Bladder microvascular endothelial cell (primary cell): ENCODE measurements at places on chromosomes 1 and 21. TPM values are rescaled to one million over a fixed set of nuclear protein-coding genes. Genes with fewer than 3 reads are reported as not detected.

Gene NMNAT2
- total RNA-seq: 0.32 and 0.82 TPM in 2 replicates

Gene CD2
- total RNA-seq: not detected in 2 replicates

Gene HSPA6
- under 0.01 and 0.38 TPM in 2 replicates for total RNA-seq

Gene EXO1
- 7.6 and 9.4 TPM in 2 replicates for total RNA-seq

Gene GBP2
- 53.6 and 75.8 TPM in 2 replicates for total RNA-seq

Gene LCE1B
- total RNA-seq: not detected in 2 replicates

Gene CXADR
- total RNA-seq: 1.3 and 76.5 TPM in 2 replicates

Gene SEC22B
- 13.9 and 22.3 TPM in 2 replicates for total RNA-seq

Gene FMO2
- 0.13 and 0.32 TPM in 2 replicates for total RNA-seq

Gene ASPM
- total RNA-seq: 17.7 and 26.7 TPM in 2 replicates

Gene SERPINC1
- not detected in 2 replicates for total RNA-seq

Gene S100A14
- not detected in 2 replicates for total RNA-seq

Gene CLDN17
- not detected in 2 replicates for total RNA-seq

Gene SRSF11
- 74.8 and 171 TPM in 2 replicates for total RNA-seq

Gene TFF2
- not detected in 2 replicates for total RNA-seq

Gene CFHR1
- total RNA-seq: not detected in 2 replicates

Gene C4BPA
- total RNA-seq: not detected in 2 replicates

Gene NCMAP
- total RNA-seq: not detected in 2 replicates

Gene PLA2G2F
- total RNA-seq: not detected in 2 replicates
